Kidney tubule cell (primary cell): ENCODE measurements at places on chromosomes 2 and 18.

DNA sequence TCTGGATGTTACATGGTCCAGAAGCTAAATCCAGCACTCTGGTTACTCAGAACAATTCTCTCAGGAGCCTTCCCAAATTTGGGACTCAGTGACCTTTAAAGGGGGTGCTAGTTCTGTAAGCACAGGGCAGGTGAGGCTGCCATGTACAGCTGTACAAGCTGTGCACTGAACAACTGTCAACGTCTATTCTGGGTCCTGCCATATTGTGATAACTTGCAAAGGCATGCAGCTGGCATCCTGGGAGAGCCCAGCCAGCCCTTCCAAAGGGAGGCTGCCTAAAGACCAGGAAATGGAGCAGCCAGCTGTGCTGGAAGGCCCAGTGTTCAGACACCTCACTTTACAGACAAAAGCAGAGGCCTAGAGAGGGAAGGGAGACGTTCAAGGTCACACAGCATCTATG, 204.8 kb downstream of the KLHL29 start:
- DNase-seq = peak; percentile 17

- peak; percentile 55 for DNase-seq
These were observed at the start of gene CYRIA for GRCh38 chr2:16665748-16666448. Gene CYRIA (minus strand): TSS chr2:16665834. CDS start chr2:16588119, 77,715 bp downstream.

DNA sequence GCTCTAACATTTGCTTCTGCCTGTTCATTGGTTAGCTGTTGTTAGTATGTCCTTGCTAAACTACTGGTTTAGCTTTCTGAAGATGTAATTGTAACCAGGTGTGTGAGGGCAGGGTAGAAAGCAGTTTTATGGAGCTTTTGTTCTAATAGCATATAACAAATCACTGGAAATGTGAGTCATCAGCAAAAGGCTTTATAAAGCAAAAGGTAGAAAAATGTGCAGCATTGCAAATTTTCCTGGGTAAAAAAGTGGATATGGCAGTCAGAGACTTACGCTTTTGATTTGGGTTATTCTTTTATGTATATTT, 85.3 kb downstream of the ZNF407 start:
- DNase-seq = no peak

GRCh38 chr18:1392046-1392445, 487.4 kb downstream of the ADCYAP1 start:
- no peak for DNase-seq

GRCh38 chr2:63058921-63059792, 8.5 kb downstream of the OTX1 start:
- no peak for DNase-seq

DNA sequence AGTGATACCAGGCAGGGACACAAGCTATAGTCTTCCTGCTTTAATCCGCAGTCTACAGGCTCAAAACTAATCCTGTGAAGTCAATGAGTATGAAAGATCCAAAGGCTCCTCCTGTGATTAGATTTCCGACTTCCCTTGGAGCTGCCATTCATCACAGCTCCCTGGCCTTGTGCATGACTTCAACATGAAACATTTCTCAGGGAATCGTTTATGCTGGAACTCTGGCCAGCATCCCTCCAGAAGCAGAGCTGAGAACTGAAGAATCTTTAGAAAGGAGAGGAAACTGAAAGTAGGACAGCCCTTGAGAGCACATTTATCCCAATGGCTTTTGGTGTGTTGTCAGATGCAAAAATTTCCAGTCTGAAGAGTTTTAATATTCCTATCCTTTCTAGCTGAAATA, 84.3 kb upstream of the SESTD1 start:
- DNase-seq = no peak

DNA sequence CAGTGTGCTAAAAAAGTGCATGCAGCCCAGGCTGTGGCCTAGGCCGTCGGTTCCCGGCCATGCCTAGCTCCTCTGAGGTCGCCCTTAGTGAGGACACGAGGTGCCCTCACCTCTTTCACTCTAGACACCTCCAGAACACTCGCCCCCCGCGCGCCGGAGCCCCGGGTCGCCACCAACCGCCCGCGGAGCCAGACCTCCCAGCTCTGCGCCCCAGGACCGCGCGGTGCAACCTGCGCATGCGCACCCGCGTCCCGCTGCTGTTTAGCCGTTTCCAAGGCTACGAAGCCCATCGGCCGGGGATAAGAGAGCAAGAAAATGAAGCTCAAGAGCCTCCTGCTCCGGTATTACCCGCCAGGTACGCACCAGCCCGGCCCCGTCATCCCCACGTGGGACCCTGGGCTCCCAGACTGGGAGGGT, at the start of gene DAW1:
Gene DAW1 (plus strand): TSS at position 257 of the 417 bp plus-strand sequence. CDS start 59 bp downstream, at position 316.
- DNase-seq = peak; percentile 84

DNA sequence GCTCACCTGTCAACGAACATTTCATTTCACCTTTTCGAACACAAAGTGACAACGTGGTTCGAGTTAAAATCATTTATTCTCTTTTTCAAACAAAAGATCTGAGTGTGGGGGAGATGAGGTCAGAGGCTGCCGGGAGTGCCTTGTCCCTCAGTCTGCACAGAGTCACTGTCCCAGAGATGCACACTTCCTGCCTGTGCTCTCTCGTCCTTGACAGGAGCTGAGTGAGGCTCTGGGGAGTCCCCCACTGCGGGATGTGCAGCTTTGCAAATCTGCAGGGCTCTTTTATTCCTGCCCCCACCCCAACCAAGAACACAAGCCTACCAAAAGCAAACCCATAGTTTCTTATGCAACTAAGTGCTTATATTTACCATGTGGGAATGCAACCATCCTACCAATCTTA, 497.8 kb downstream of the EIPR1 start:
- peak; percentile 6 for DNase-seq

DNA sequence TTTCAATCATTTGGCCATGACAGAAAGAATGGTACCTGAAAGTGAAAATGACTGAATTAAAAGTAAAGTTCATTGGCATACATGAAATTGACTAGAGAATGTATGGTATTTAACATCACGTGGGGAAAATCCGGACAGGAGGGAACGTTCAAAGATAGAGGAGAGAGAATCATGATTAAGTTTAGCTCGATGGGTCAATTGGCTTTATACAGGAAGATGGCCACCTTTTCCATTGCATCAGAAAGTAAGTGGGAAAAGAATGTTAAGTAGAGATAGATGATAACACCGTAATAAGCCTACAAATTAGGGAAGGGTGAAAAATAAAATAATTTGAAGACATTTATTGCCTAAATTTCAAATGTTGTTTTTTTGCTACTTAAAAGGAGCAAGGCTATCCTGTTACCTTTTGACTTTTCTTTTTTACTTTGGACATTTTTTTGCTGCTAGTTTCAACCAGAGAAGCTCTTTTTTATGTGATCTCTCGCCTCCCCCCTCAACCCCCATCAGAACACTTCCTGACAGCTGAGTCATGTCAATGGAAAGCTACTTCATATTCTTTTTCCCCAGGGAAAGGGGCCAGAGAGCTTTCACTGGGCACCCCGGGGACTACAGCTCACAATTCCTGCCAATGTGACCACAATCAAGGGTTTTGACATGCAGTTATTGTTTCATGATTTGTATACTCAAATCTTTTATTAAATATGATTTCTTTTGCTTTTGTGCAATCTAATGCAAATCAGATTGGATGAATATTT, 767 bp upstream of the CCDC102B start:
- peak; percentile 23 for DNase-seq

DNA sequence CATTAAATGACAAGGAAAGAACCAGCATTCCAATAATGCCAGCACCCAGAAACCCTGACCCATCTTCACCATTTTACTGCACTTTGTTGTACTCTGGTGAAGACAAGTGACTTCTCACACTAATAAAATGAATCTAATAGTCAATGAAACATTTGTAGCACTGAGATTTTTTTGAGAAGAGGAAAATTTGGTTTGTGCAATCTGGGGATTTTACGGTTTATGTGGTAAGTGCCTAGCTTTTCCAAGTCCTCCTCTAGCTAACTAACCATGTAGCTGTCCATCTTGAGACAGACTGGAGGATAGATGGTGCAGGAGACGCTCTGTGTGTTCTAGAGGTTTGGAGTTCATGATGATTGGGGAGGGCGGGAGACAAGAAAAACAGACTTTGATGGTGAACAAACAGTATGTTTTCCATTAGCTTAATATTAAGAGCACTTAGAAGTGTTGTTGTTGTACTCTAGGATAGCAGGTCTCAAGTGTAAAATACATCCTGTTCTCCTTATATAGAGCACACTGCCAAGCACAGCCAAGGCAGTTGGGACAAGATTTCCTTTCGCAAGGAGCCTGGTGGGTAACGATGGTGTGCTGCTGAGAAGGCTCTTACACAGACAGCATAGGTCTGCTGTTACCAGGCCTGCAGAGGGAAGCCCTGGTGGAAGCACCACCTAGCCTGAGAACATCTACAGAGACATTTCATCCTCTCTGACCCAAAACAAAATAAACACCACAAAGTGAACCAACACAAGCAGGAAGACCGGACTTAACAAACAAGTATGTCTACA, 83.7 kb downstream of the BCL11A start:
- no peak for DNase-seq

GRCh38 chr2:173448938-173449471, 94.3 kb downstream of the CDCA7 start:
- DNase-seq = peak; percentile 81

DNA sequence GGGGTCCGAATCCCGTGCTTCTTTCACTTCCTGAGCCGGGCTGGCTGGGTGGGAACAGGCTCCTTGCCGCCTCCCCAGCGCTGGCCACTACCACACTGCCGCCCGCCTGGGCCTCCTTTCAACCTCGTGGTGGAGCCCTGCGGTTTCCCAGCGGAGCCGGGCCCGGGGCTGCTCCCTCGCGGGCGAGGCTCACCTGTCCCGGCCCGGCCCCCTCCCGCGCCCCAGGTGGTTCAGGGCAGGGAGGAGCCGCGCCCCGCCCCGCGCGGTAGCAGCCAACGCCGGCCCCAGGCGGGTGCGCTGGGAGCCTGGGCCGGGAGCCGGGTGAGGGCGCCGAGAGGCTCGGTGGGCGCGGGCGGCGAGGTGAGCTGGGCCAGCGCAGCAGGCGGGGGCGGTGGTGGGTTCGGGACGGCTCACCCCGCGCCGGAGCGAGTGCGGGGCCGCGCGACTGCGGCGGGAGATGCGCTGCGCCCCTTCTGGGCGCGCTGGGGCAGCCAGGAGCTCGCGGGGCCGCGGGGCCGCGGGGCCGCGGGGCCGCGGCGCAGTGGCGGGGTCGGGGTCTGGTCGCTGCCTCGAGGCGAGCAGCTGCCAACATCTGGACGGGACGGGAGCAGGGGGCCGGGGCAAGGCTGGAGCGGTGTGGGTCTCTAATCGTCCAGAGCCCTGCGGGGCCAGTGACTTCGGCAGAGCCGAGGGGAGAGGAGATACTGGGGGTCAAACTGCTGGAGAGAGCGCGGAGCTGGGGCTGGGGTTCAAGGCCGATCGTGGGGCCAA, at the start of gene LYPD6B:
Gene LYPD6B (plus strand): TSS at position 258 of the 771 bp plus-strand sequence. CDS start 92,250 bp downstream, outside the sequence.
- peak; percentile 28 for DNase-seq

DNA sequence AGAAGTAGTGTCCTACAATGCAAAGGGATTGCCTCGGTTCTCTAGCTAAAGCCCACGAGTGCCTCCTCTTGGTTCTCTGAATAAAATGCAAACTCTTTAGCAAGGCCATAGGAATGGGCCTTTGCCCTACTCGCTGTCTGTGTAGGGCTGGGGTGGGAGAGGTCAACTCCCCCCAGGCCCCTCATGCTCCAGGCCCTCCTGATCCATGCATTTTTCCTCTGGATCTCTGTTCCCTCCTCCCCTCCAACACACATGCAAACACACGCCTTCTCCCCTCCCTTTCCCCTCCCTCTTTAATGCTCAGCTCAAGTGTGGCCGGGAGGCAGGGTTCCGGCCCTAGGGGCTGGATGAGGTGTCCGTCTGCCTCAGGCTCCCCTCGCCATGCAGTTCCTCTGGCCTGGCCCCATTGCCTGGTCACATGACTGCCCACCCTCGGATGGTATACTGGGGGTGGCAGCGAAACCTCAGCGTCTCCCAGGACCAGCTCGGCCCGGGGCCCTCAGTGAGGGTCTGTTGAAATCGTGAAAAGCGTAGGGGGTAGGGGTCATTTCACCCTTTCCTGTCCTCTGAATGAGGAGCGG, 14.9 kb upstream of the KLF11 start:
- no peak for DNase-seq

DNA sequence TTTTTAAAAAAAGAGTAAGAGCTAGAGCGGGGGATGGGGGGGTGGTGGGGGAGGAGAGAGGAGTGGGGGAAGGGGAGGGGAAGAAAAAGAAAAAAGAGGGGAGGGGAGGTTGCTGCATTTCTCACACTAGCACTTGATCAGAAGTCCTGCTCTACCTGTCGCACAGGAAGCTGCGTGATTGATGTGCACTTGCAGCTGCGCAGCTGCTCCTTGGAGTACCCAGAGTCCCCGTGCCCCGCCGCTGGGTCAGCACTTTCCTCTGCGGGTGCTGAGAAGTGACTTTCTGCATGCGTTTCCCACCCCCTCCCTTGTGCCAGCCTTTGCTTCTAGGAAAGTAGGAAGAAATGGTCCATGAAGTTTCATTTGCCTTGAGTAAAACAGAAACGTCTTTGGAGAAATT, 297.3 kb downstream of the ETAA1 start:
- peak; percentile 8 for DNase-seq

GRCh38 chr2:8352296-8352695, 329.6 kb upstream of the ID2 start:
- DNase-seq = no peak

- DNase-seq = peak; percentile 88
These were observed 33.8 kb upstream of the CYP1B1 start for GRCh38 chr2:38109732-38110181.

DNA sequence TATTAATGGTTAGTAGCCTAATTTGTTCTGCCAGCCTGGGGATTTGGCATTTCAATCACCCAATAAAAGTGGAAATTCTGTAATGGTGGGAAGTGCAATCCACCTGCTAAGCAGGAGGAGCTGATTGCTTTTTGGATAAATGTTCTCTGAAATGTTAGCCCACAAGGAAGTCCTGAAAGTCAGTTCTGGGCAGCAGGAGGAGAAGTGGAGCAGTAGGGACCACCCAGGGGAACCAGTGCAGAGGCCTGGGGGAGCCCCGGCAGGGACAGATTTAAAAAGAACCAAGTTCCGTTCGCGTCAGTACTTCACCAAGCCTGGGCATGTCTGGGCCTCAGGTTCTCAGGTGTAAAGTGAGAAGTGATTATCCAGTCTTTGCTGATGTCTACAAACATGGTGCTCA, 248.5 kb upstream of the RAB6C start:
- no peak for DNase-seq

- DNase-seq = no peak
These were observed 624.5 kb downstream of the NR4A2 start for GRCh38 chr2:155708071-155708470.

DNA sequence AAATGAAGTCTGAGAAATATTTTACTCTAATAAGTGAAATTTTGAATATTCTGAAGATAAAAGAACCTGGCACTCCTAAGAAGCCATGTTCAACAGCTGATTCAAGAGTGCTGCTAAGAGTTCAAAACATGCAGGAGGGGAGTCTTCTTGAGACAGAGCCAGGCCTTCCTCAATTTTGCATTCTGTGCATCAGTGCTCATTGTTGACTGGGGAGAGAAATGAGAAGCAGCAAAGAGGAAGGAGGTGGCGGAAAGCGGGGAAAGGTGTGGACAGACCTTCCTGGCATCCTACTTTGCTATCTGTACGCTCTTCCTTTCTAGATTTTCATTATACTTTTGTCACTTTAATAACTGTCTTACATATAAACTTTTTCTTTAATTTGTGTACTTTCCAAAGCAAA, 29.7 kb upstream of the TXNDC2 start:
- DNase-seq = no peak

- no peak for DNase-seq
These were observed 43.7 kb downstream of the TMEM37 start for GRCh38 chr2:119475225-119475856.

GRCh38 chr2:168392024-168392423, 64.0 kb upstream of the CERS6 start:
- DNase-seq = no peak
